Left lobe of liver (tissue), 2 donors: ENCODE measurements at places on chromosomes 7 and 10. TPM values are rescaled to one million over a fixed set of nuclear protein-coding genes. Genes with fewer than 3 reads are reported as not detected.

GRCh38 chr10:43124094-43124521 is 14.1 kb upstream of the CSGALNACT2 start:
- peak; percentile 26 for DNase-seq

- no peak for DNase-seq
Observed at GRCh38 chr7:129599174-129599573, 12.3 kb upstream of the NRF1 start.

GRCh38 chr7:12385364-12385786 is 18.3 kb downstream of the VWDE start:
- DNase-seq: no peak

DNA sequence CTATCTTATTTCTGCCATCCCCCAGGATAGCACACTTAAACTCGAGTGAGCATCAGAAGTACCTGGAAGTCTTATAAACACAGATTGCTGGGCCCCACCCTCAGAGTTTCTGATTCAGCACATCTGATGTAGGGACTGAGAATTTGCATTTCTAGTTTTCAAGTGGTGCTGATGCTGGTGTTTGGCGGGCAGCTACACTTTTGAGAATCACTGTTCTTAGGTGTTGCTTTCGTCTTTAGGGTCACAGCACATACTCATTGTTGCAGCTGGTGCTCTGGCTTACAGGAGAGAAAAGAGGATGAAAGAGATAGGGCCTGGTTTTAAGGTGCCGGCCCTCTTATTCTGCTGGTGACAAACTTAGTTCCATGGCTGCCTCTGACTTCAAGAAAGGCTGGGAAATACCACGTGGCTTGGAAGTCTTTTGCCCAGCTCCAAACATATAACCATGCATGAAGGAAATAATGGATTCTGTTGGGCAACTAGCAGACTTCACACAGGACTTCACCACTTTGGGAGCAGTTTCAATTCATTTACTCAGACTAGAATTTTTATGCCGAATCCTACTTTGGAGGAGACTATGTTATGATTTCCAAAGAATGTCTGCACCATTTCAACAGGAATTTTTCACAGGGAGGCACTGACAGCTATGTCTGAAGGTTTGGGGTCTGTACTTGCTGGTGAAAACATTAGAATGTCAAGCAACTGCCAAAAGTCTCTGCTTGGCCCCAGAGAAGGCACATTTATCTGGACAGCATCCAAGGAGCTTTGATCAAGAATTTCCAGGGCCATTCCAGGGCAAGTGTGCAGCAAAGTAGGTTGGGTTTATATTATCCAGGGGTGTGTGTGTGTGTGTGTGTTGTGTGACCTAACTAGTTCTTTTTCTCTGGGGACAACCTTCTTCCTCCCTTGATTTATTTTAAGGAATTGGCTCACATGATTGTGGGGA is 6.9 kb upstream of the MINDY4 start:
- DNase-seq: no peak

DNA sequence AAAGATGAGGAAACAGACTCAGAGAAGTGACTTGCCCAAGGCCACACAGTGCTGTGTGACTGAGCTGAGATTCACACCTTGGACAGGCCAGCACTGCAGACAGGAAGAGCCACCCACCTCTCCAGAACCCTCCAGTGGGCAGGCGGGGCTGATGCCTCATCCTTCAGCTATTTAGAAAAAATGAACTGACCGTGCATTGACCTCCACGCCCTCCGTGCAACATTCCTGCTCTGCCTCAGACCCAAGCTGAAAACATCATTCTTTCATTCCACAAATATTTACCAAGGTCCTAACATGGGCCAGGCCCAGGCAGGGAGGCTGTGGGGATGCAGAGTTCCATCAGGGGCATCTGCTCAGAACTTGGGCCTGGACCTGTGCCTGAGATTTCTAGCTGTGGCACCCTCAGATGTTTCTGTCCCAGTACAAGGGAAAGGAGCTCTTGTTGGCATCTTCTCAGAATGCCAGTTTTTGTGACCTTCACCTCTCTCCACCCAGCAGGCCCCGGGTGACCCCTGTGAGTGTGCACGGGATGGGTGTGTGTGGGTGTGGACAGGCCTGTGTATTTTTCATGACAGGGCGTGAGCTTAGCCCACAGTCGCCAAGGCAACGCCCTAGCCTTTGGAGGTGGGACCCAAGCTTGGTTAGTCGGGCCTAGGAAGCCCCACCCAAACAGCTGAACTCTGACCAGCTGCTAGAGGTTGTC is 6.5 kb downstream of the VSIR start:
- no peak for DNase-seq

DNA sequence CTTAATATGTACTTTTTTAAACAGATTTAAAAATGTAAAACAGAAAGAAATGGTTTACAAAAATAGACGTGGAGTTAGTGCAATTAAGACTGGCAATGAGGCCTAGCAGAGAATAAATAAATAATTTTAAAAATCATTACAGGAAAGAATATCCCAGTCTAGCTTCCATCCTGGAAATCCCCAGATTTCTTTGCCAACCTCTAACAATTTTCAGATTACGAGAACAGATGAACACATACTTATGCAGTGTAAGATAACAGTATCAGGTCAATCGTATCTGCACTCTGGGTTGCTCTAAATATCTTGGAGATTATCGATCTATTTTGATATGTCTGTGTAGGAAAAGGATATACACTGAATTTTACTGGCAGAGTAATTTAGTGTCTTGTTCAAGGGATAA is 210.5 kb downstream of the SEMA3A start:
- no peak for DNase-seq

DNA sequence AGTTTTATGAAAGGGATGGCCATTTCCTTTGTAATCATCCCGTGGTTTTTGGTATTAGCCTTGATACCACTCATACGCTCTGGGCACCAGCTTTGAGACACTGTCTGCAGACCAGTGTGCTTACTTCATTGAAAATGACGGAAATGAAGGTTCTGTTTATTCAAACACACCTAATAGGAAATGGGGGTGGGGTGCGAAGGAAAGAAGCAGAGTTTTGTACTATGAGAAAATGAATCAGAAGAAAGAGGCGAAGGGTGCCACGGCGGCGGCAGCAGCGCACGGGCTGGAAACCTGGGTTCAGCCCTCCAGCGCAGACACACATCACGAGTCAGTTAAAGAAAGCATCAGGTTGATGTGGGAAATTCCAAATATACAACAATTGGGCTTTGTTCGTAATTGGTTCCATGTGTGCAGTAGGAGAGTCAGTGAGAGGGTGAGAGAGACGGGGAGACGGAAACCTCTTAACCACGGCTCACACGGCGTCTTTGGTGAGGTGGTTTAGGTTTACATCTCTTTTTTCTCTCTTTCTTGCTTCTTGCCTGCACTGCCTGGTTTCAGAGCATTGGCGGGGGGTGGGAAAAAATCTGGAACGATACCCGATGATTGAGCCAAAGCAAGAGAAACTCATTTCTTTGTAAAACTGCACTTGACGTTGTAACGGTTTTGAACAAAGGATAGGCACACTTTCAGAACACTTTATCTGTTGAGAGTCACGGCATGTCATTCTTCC is 321.2 kb downstream of the FRMD4A start:
- no peak for DNase-seq

DNA sequence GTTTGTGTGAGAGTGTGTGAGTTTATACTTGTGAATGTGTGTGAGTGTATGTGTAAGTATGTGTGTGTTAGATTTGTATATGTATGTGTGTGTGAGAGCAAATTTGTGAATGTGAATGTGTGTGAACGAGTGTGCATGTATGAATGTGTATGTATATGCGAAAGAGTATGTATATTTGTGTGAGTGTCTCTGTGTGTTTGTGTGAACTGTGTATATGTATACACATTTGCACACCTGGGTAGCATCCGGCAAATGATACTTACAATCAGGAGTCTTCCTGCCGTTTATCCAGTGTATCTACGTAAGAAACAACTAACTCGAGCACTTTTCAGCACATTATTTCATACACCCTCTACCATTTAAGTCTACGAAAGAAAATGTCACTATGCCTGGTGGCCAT is 487.4 kb downstream of the TNS3 start:
- no peak for DNase-seq

- no peak for DNase-seq
Observed at GRCh38 chr7:21355406-21355874, 72.4 kb upstream of the SP4 start.

DNA sequence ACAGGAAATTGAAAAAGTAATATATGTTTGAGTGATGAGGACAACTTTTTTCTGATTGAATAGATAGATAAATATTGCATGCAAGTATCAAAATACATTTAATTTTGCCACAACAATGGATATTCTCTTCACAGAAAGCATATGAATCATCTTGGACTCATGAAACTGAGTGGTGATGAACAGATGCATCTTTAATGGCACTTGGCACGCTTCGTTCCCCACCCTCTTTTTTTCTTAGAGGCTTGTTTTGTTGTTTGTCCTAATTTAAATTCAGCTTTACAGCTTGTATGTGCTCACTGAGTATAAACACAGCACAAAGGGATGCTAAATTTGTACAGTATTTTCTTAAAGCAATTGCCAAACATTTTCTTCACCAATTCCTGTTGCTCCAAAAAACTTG is 145.0 kb upstream of the YAE1 start:
- DNase-seq: no peak

DNA sequence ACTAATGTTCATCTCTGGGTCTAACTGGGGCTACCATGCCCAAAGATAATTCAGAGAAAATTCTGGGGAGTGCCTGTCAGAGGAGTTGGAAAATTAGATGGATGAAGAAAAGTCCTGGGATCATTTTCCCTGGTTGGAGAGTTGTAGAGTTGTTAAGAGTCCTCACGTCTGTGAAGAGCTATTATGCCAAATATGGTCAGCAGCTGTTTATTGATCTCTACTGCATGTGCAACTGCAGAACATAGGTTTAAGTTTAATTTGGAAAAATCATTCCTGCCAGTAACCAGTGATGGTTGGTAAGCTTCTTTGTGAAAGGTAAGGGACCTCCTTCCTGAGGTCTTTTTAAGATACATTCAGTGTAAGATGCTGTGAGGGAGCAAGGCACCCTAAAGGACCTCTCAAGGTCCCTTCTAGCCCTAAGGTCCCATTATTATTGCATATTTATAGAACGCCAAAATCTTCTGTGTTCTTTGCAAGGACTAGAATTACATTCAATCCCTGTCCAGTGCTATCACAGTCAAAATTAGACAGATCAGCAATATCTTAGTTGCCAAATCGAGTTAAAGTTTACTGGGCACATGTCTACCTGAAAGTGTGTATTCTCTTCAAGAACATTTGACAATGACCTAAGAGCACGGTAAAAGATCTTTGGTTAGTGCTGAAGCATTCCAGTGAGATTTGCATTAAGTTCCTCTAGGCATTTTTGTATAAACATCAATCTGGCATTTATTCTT is 62.7 kb downstream of the VTI1A start:
- DNase-seq: no peak

- DNase-seq: no peak
Observed at GRCh38 chr7:151461096-151461941, 21.4 kb upstream of the CRYGN start.

DNA sequence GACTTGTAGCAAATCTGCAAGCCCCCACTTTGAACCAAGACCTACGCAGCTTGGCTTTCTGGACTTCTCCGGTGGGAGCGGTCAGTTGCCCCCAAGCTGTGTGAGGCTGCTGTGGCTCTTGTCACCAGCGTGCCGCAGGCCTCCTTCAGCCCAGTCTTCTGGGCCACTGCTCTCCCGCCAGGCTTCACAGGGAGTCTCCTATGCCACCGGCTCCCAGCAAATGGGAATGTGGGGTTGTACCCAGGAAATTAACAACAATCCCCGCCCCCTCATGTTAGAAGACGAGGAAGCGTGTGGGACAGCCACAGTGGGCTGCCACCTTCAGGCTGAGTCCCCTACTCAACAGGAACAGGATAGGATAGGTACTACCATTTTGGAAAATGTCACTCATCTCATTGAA is 4.2 kb downstream of the WDR86 start:
- no peak for DNase-seq

- DNase-seq: no peak
Observed at GRCh38 chr10:97376413-97376812, 24.7 kb downstream of the RRP12 start.

PRRT4 gene
- not detected for total RNA-seq

TBC1D12 gene
- total RNA-seq: 4.5 TPM
